ENCODE measurements at places on chromosomes 5 and 9. TPM values are rescaled to one million over a fixed set of nuclear protein-coding genes. Genes with fewer than 3 reads are reported as not detected.

ATG10 gene
- total RNA-seq, result 5.2 TPM

ZNF484 gene
- total RNA-seq, result 10.0 TPM

RALGPS1 gene
- 10.5 TPM for total RNA-seq

GHR gene
- 9.1 TPM for total RNA-seq

SOHLH1 gene
- not detected for total RNA-seq

HACD4 gene
- total RNA-seq, result 20.3 TPM

SPEF2 gene
- 2.8 TPM for total RNA-seq

PDE6A gene
- total RNA-seq, result not detected

IL31RA gene
- total RNA-seq, result 0.29 TPM

SYK gene
- 8.4 TPM for total RNA-seq

CXCL14 gene
- 0.42 TPM for total RNA-seq

FOXD4L4 gene
- total RNA-seq, result not detected

CDH9 gene
- total RNA-seq, result 0.33 TPM

ADAMTSL2 gene
- 3.5 TPM for total RNA-seq

IL13 gene
- total RNA-seq, result not detected

PCDHB3 gene
- total RNA-seq, result 1.3 TPM

TLX3 gene
- total RNA-seq, result not detected

ABLIM3 gene
- total RNA-seq, result 42.4 TPM

SAXO1 gene
- total RNA-seq, result 0.17 TPM

INSL4 gene
- not detected for total RNA-seq

HAVCR2 gene
- total RNA-seq, result 12.8 TPM

SPOCK1 gene
- total RNA-seq, result 39.0 TPM

PCDHGA8 gene
- total RNA-seq, result 2.3 TPM

SPATA31E1 gene
- not detected for total RNA-seq

TNC gene
- total RNA-seq, result 576 TPM

MPDZ gene
- 77.2 TPM for total RNA-seq

GLRA1 gene
- not detected for total RNA-seq

FBP2 gene
- total RNA-seq, result not detected

MEIKIN gene
- total RNA-seq, result not detected

ANKRD31 gene
- total RNA-seq, result 0.11 TPM

PCDHA11 gene
- 0.69 TPM for total RNA-seq

PCDHGA4 gene
- total RNA-seq, result 7.9 TPM

SLC34A3 gene
- total RNA-seq, result not detected

NR6A1 gene
- 2.0 TPM for total RNA-seq

SLC6A3 gene
- total RNA-seq, result not detected

LPAR1 gene
- 53.2 TPM for total RNA-seq

ADGRV1 gene
- total RNA-seq, result 0.50 TPM

SPINK13 gene
- not detected for total RNA-seq

F2RL1 gene
- 0.46 TPM for total RNA-seq

PCDHGA10 gene
- 2.3 TPM for total RNA-seq

EQTN gene
- total RNA-seq, result not detected

CAMK2A gene
- 2.5 TPM for total RNA-seq

MARCOL gene
- not detected for total RNA-seq

SLC34A1 gene
- total RNA-seq, result not detected

CD14 gene
- 69.1 TPM for total RNA-seq

PCDHB4 gene
- 1.2 TPM for total RNA-seq

CER1 gene
- total RNA-seq, result not detected

CCIN gene
- total RNA-seq, result 0.39 TPM

OBP2B gene
- total RNA-seq, result not detected

SMC2 gene
- 9.8 TPM for total RNA-seq

PRKACG gene
- not detected for total RNA-seq

PCDHAC2 gene
- total RNA-seq, result 17.0 TPM

ANKRD20A1 gene
- total RNA-seq, result 0.92 TPM

UBE2R2 gene
- 27.8 TPM for total RNA-seq

GABRA6 gene
- not detected for total RNA-seq

PRELID2 gene
- total RNA-seq, result 19.7 TPM
